ENCODE measurements at places on chromosomes 6 and 20.

GRCh38 chr6:146916435-146917025 lies 287.7 kb upstream of the STXBP5 start:
- no peak for DNase-seq

GRCh38 chr6:7267466-7268091 lies 45.4 kb downstream of the SSR1 start:
- no peak for DNase-seq

DNA sequence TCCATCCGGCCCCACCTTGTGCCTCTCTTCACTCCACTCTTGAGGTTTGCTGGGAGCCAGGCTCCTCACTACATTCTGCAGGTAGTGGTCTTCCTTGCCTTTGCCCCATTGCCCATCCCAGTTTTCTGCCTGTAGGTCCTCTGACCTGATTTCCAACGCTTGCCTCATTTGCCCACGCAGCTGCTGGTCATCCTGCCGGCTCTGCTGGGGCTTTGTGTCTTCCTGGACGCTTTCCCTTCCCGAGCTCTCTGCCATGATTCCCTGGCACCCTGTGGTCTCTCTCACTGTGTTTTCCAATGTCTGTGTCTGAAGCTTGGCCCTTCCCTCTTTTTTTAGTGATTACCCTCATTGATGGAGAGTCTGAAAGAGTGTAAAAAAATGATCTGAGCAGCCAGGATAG lies 451.6 kb downstream of the UTRN start:
- no peak for DNase-seq

GRCh38 chr20:34337982-34338726 lies 24.9 kb upstream of the ITCH start:
- peak; percentile 66 for DNase-seq

DNA sequence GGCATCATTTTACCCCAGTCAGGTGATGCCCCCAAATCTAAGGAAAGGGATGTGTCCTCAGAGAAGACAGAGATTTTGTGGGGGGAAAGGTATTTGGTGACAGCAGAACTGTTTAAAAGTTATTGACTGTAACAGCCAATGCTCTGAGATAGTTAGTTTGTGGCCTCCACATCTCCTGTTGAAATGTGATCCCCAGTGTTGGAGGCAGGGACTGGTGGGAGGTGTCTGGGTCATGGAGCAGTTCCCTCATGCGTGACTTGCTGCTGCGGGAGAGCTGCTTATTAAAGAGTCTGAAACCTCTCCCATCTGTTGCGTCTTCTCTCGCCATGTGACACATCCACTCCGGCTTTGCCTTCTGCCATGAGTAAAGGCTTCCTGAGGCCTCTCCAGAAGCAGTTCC lies 282.8 kb upstream of the FOXQ1 start:
- no peak for DNase-seq

DNA sequence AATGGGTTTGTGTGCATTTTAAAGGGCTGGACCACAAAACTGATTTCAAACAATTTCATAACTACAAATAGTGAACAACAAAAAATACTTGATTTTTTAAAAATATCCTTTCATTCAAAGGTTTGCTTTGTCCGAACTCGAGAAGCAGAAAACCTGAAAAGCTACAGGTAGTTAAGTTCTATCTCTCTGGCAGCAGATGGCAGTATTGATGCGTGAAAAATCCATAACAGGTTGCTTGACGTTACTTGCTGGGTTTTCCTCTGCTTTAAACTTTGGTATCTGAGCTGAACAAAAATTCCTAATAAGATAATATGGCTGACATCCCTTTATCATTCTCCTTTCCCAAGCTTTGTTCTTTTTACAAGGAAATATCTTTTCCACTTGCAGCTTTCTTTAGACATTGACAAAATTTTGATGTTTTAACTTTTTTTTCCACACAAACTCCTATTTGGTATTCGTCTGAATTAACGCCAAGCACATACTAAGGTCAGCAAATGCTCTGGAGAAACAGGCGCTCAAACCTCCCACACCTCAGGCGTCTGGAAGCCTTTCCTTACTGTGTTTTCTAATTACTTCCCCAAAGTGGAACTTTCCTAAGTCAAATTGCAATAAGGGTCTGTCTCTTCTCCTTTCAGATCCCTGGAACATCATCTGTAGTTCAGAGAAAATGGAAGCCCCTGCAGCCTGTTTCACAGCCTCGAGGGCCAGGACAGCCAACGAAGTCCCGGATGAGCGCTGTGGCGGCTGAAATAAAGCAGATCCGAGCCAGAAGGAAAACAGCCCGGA lies 50.3 kb upstream of the GFRAL start:
- DNase-seq, result no peak

- no peak for DNase-seq
Observed at GRCh38 chr6:12366731-12367130, 76.6 kb downstream of the EDN1 start.

DNA sequence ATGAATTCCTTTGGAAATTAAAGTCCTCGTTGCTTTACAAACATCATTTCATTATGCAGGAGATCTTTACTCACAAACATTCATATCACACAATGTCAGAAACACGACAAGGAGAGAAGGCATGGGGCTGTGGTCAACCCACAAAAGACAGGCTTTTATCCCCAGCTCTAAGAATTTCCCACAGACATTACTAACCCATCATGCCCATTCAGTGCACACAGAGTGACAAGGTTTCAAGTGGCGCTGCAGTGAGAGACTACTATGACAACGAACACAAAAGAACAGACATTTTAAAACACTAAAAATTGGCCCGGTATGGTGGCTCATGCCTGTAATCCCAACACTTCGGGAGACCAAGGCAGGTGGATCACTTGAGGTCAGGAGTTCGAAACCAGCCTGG lies 579.8 kb upstream of the AGPAT4 start:
- no peak for DNase-seq

All from CD8-positive, alpha-beta memory T cell (primary cell).